Activated T-helper 1 cell treated with anti-CD3 and anti-CD28 coated beads, Interleukin-2, amount 50 U/mL, for 16 hours (primary cell): ENCODE measurements at places on chromosomes 16 and 17.

DNA sequence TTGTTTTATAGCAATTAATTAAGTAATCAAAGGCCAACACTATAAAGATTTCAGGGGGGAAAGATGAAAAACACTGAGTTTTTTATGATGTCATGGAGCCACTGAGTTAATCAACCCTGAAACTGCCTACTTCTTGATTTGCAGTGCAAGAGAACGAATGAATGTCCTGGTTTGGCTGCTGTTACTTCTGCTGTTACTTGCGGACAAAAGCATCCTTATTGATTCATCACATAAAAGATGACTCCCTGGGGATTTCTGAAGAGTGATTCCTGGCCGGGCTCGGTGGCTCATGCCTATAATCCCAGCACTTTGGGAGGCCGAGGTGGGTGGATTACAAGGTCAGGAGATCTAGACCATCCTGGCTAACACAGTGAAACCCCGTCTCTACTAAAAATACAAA lies 10.9 kb upstream of the SPNS3 start:
- no peak for DNase-seq

- no peak for DNase-seq
These were observed 184.1 kb upstream of the IRX5 start for GRCh38 chr16:54746596-54746995.

DNA sequence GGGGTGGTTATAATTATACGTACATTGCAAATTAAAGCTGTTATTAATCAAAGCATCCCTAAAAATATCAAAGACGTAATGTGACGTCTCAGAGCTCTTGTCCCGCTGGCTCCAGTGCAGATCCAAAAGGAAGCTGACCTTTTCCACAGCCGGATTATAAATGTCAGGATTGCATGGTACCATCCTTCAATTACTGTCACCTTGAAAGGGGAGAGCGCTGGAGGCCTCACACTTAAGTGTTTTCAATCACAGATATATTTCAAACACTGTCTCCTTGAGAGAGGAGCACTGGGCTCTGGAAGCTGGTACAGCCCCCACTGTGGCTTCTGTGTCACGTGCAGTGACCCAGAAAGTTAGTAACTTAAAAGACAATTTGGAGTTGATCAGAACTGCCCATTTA lies 94.2 kb downstream of the AIPL1 start:
- no peak for DNase-seq

DNA sequence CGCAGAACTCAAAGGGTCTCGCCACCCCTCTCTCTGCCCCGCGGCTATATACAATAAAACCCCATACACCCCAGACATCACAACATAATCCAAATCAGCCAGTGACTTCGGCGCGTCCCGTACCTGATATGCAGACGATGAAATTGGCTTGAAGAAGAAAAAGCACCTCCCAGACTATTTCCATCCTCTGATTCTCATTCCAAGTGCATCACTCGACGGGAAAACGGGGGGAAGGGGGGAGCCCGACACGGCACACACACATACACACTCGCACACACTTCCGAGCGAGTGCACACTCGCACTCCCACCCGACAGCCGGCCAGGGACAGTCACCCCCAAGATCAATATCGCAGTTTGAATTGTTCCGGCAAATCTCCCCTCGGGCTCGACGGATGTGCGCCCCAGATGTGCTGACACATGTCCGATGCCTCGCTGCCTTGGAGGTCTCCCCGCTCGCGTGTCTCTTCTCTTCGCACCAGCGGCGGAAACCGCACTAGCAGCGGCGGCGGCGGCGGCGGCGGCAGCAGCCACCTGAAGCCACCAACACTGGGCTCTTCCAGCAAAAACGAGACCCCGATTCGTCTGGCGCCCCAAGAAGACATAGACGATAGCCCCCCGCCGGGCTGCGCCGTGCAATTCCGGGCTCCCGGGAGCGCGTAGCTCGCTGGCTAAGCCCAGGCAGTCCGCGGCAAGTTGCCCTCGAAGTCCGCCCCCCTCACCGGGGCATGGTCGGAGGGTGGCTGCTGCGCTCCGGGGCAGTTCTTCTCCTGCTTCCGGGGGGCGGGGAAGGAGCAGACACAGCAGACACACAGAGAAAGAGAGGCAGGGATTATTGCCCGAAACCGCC lies 688 bp downstream of the CA10 start:
- no peak for DNase-seq

- DNase-seq: no peak
These were observed 188.9 kb downstream of the CPPED1 start for GRCh38 chr16:12614662-12615278.

DNA sequence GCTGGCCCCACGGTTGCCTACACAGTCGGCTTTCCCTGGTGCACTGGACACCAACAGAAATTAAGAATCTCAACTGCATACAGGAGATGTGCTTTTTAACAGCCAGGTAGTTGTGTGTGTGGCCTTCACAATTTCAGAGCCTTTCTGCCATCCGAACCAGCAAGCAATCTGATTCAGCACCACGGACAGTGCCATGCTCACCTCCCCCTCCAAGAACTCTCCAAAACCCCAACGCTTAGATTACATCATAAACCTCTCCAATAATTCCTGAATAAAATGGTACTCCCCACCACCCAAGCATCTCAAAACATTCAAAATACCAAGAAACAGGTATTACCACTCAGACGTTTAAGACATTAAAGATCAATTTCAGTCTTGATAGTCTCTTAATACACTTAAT lies 31.8 kb downstream of the USP7 start:
- peak; percentile 16 for DNase-seq

- no peak for DNase-seq
These were observed 38.8 kb upstream of the ENPP7 start for GRCh38 chr17:79691931-79692330.

DNA sequence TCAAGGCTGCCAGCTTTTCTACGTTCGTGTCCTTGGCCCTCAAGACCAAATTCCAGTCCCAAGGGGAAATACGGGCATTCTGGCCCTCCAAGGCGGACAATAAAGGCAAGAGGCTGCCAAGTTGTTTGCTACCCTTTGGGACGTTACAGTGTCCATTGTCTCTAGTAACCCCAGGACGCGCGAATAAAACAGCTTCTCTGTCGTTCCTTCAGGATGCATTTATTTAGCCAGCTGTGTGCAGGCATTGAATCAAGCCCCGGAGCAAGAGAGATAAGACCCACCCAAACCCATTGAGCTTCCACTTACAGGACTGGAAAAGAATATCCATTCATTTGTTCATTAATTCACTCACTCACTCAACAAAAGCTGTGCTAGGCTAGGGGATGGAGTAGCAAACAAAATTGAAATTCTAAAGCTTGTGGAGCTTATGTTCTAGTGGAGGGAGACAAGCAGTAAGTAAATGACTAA lies 656 bp downstream of the MRPL58 start:
- DNase-seq: no peak

DNA sequence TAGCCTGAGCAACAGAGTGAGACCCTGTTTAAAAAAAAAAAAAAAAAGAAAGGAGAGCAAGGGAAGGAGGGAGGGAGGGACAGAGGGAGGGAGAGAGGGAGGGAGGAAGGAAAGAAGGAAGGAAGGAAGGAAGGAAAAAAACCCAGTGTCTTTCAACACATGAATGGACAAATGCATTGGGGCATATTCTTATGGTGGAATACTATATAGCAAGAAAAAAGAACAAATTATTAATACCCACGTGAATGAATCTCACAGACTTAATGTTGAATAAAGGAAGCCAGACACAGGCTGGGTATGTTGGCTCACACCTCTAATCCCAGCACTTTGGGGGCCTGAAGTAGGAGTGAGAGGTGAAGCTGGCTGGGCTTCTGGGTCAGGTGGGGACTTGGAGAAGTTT lies 20.3 kb downstream of the RAPGEFL1 start:
- DNase-seq: no peak

DNA sequence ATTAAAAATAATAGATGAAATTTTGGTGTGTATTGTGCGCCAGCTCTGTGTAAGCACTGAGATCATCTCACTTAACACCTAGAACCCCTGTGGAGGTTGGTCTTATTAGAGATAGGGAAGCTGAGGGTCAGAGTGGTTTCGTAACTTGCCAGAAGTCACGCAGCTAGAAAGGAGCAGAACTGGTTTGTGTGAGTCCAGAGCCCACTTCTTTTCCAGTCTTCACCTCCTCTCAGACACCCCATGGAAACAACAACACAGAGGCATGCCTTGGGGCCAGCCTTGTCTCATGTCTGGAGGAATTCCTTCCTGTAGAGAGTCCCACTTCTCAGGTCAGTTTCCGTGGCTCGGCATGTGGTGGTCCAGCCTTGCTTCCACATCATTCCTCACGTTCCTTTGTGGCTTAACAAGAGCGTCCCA lies 16.5 kb downstream of the YPEL2 start:
- no peak for DNase-seq

GRCh38 chr16:81469710-81470535 lies 25.3 kb downstream of the CMIP start:
- no peak for DNase-seq

GRCh38 chr16:23682181-23682580 lies 3.5 kb downstream of the PLK1 start:
- DNase-seq: no peak

GRCh38 chr17:34156741-34157589 lies 98.1 kb upstream of the CCL2 start:
- no peak for DNase-seq

GRCh38 chr17:63438092-63439051 lies 7.7 kb downstream of the CYB561 start:
- DNase-seq: no peak

- no peak for DNase-seq
These were observed 21.8 kb downstream of the CACNA1H start for GRCh38 chr16:1174477-1175357.

- no peak for DNase-seq
These were observed 10.7 kb upstream of the PRPF8 start for GRCh38 chr17:1695365-1695764.

GRCh38 chr17:19410875-19411620 lies at the start of gene RNF112:
TSS of gene RNF112 (plus strand) at chr17:19411232. CDS start at chr17:19411409, 177 bp downstream.
- DNase-seq: no peak

- DNase-seq: no peak
These were observed 146.8 kb downstream of the SEC14L1 start for GRCh38 chr17:77287432-77288068.

- DNase-seq: no peak
These were observed 14.7 kb upstream of the KLHDC4 start for GRCh38 chr16:87780385-87780989.

DNA sequence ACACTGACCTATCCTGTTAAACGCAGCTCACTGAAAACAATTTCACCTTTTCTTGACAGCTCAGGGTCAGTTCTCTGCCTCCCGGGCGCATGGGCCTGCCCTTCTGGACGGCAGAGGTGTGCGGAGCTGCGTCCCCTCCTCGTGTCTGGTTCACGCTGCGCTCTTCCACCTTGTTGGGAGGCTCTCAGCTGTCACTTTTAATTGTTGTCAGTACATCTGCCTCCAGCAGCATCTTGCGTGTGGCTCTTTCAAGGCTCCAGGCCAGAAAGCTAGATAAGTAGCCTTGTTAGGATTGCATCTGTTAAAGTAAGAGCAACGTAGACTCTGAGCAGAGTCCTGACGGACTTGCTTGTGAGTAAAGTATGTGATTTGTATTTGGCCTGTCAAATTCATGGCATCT lies 59.4 kb downstream of the MGAT5B start:
- DNase-seq: no peak

GRCh38 chr16:66899945-66900710 lies 18.6 kb downstream of the CDH16 start:
- DNase-seq: no peak

DNA sequence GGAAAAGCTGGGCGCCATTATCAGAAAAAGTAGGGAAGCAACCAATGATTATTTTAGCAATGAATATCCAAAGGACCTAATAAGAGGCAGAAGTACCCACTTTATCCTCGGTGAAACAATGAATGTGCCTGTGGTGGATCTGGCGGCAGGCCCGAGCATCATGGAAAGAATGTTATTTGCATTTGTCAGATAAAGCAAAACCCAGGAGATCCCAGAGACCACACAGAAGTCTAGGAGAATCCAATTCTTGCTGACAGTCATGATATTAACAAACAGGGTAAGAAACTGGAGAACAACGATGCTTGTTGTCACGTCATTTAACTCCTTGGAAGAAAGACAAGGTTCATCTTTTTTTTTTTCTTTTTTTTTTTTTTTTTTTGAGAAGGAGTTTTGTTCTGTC lies 12.0 kb upstream of the TNRC6A start:
- no peak for DNase-seq

GRCh38 chr17:50157891-50158290 lies 7.4 kb upstream of the PPP1R9B start:
- no peak for DNase-seq

DNA sequence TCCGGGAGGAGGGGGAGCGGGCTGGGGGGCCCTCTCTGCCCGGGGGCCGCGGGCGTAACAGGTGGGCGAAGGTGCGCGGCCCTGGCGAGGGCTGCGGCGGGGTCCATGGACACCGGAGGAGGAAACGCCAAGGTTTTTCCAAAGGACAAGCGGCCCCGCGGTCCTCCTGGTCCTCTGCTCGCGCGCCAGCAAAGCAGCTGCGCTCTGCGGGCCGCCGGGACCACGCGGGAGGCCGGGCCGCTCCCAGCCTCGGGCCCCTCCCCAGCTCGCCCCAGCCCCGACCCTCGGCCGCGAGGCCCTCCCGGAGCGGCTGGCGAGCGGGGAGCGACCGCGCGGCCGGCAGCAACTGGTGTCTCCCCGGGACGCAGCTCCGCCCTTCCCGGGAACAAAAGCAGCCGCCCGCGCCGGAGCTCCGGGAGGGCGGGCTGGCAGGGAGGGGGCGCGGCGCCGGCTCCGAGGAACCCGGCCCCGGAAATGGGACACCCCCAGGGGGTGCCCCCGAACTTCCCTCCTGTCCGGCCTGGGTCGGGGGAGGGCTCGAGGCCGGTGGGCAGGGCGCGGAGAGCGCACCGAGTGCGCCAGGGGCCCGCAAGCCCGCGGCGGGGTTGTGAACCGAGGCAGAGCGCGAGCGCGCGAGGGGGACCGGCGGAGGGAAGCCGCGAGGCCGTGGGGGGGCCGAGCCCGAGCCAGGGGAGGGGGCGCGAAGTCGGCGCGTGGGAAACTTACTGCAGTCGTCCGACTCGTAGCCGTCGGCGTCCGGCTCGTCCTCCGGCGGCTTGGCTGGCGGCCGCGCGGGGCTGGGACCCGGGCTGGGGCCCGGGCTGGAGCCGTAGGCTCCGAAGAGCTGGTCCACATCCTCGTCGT lies 837 bp downstream of the DOC2B start:
- no peak for DNase-seq

GRCh38 chr16:60166-60565 lies 6.5 kb downstream of the SNRNP25 start:
- DNase-seq: no peak

- DNase-seq: no peak
These were observed 79.3 kb downstream of the PRKCB start for GRCh38 chr16:23914946-23915530.

DNA sequence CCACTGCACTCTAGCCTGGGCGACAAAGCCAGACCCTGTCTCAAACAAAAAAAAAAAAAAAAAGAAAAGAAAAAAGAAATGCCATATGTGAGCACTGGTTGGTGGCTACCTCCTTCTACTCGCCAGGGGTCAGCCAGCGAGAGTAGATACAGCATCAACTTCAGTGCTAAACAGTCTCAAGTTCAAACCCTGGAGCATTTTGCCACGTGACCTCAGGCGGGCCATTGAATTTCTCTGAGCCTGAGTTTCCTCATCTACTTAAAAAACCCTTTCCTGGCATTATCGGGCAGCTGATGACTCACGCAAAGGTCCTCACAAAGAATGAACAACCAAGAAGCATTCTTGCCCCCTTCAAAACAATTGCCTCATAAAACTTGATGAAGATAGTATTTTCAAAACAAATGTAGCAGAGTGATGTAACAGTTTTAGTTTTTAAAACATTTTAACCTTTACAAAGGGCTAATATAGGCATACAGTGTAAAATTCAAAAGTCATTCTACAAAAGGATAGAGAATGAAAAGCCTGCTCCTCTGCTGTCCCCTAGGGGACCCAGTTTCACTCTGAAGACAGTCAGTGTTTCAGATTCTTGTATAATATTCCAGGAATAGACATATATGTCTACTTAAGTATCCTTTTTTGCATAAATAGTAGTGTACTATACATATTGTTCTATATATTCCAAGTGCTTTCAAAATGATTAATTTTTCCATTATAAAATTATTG lies 28.4 kb downstream of the DNAH2 start:
- DNase-seq: no peak
